ENCODE measurements at places on chromosomes 3 and 15.
A peak's percentile ranks its signal among the peaks of the same experiment; 100 is the strongest.

DNA sequence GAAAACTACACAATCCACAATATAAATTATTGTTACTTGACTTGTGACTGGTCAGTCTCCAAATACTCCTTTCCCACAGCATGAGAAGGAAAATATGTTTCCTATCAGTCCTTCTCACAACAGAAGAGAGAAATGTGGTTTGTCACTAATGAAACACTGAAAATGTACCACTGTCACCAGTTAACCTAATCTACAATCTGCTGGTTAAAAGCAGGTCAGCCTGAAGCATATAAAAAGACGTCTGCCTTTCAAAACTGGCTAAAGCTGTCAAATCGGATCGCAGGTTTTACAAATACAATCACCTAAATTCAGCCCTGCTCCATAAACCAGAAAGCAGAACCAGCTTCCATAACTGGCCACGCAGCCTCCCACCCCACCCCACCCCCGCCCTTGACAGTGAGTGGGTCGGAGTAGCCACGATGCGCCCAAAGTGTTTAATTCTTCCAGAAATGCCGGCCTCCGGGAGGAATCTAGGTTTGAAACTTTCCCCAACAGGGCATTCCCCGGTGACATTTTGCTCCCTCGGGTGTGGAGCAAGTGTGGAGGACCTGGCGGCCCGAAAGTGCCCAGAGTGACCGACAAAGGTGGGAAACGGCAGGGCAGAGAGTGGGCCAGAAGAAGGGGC, 682 bp downstream of the ETFA start:
- H3K4me1 ChIP-seq: no peaks in the 10 kb centered on the region
- no peaks in the 10 kb centered on the region for H3K27me3 ChIP-seq
- no peak for DNase-seq
- peak overlapping the region; percentile 63 for H3K27ac ChIP-seq

DNA sequence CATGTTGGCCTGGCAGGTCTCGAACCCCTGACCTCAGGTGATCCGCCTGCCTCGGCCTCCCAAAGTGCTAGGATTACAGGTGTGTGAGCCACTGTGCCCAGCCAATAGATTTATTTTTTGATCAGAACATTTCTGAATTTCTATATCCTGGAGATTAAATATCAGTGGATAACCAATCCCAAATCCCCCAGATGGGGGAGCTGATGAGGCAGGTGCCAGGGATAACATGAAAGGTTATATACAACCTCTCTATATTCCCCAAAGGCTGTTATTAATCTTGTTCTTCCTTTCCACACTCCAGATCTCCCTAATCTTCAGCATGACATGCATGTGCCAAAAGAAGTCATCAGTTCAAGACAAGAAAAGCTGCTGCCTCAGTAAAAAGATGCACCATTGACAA, 112.3 kb downstream of the WDR76 start:
- no peaks in the 10 kb centered on the region for H3K4me1 ChIP-seq
- no peak for DNase-seq
- no peaks in the 10 kb centered on the region for H3K27me3 ChIP-seq
- H3K36me3 ChIP-seq: no peaks in the 10 kb centered on the region

DNA sequence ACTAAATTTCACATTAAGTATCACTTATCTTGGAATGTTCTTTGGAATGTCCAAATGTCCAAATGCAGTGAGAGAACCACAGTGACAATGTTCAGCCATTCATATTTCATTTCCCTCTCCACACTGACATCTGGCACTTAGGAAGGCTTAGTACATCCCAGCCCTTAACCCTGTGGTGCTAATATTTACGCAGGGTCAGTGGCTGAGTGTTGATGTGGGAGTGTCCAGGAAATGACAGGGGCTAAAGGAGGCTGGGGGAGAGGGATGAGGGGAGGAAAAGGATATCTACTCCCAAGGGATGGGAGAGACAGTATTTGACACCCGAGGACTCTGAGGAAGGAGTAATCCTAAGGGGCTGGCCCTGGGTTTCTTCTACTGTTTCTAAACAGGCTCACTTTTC, 14.1 kb upstream of the CCR4 start:
- no peaks in the 10 kb centered on the region for H3K4me1 ChIP-seq
- no peak overlapping the region for H3K4me3 ChIP-seq
- no peak for DNase-seq
- no peaks in the 10 kb centered on the region for H3K27me3 ChIP-seq

GRCh38 chr15:26443321-26443720, 329.5 kb downstream of the GABRB3 start:
- DNase-seq: no peak
- no peaks in the 10 kb centered on the region for H3K27me3 ChIP-seq
- H3K4me3 ChIP-seq: no peak overlapping the region
- H3K27ac ChIP-seq: no peak overlapping the region

DNA sequence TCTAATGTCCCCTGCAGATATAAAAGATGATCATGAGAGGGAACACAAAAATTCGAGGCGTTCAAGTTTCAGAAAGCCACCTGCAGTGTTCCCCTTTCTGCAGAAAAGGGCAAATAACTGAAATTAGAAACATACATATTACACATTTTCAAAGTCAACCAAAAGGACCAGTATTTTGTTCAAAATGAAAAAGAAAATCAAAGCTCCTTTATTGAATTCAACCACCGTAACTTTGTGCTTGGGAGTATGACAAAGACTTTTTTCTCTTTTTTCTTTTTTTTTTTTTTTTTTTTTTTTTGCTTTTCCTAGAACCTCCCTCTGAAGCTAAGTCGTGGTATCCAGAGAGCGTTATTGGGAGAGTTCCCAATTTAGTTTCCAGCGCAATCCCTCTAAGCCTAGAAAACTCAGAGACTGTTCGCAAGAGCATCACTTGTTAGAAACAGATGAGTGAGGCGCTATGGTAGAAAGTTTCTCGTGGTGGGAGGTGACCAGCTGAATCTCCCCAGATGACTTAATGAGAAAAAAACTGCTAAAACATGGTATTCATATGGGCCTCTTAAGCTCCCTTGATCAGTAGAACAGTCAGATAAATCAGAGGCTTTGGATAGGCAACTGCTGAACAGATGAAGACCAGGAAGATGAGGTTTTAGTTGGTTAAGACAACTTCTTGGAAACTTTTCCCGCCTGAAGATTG, 77.4 kb downstream of the MB21D2 start:
- no peak for DNase-seq
- no peaks in the 10 kb centered on the region for H3K4me1 ChIP-seq
- H3K27me3 ChIP-seq: no peaks in the 10 kb centered on the region
- no peak overlapping the region for H3K4me3 ChIP-seq
- no peaks in the 10 kb centered on the region for H3K36me3 ChIP-seq

GRCh38 chr3:61008998-61009380, 242.3 kb downstream of the FHIT start:
- H3K4me3 ChIP-seq: no peak overlapping the region
- no peaks in the 10 kb centered on the region for H3K27me3 ChIP-seq
- no peaks in the 10 kb centered on the region for H3K36me3 ChIP-seq

DNA sequence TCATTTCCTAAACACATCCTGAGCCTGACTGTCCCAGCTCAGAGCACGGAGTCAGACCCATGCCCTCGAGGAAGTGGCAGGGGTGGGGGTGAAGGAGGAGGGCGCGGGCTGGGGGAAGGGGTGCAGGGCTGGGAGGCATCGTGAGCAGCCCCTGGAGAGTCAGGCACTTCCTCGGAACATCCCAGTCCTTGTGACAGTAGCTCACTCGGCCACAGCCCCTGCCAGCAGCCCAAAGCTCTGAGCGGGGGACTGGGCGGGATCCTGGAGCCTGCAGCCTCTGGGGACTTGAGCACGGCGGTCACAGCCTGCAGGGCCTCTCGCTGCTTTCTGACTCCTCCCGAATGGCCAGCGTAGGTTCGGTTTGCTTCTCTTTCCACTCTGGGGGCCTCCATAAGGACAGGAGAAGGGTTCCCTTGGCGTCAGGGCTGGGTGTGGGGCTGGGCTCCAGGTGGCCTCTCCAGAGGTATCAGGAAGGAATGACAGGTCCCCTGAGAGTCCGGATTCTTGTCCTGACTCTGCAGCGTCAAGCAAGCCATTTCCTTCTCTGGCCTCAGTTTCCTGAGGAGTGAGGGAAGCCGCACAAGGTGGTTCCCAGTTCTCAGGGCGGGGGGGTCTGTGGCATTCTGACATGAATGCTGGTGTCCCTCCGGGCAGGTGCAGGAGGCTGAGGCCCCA, 20.9 kb downstream of the PSTPIP1 start:
- peaks cover 4% of the 10 kb centered on the region for H3K4me1 ChIP-seq
- no peak overlapping the region for H3K27ac ChIP-seq

DNA sequence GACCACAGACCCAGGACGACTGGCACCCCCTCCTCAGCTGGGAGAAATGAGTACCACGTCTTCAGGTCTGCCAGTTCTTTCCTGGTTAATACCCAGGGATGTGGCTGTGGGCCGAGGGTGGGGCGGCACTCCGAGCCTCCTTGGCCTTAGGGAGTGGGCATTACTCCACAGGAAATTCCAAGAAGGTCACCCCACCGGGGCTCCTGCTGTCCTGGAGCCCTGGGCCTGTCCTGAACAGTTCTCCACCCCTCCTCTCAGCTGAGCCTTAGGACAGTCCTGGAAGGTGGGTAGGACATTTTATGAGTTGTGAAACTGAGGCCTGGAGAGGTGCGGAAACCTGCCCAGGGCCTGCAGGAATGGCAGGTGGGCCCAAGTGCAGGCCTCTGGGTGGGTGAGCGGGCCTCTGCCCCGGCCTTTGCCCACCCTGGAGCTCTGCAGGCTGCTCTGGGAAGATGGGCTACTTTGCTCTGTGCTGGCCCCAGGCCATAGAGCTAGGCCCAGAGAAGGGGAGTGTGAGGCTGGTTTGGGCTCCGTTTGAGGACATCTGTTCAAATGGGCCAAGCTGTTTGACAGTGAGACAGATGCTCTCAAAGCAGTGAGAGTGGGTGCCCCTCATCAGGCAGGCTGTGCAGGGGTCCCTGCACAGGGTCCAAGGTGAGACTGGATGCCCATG, 103.1 kb downstream of the TMEM266 start:
- no peak for DNase-seq
- H3K27me3 ChIP-seq: no peaks in the 10 kb centered on the region
- H3K4me1 ChIP-seq: no peaks in the 10 kb centered on the region
- H3K27ac ChIP-seq: no peak overlapping the region

GRCh38 chr3:134054231-134054630, 24.5 kb upstream of the SLCO2A1 start:
- H3K4me1 ChIP-seq: no peaks in the 10 kb centered on the region
- H3K27ac ChIP-seq: no peak overlapping the region
- no peaks in the 10 kb centered on the region for H3K27me3 ChIP-seq
- no peak for DNase-seq
- no peak overlapping the region for H3K4me3 ChIP-seq
